ENCODE measurements at places on chromosomes 6 and 20.
A peak's percentile ranks its signal among the peaks of the same experiment; 100 is the strongest.

DNA sequence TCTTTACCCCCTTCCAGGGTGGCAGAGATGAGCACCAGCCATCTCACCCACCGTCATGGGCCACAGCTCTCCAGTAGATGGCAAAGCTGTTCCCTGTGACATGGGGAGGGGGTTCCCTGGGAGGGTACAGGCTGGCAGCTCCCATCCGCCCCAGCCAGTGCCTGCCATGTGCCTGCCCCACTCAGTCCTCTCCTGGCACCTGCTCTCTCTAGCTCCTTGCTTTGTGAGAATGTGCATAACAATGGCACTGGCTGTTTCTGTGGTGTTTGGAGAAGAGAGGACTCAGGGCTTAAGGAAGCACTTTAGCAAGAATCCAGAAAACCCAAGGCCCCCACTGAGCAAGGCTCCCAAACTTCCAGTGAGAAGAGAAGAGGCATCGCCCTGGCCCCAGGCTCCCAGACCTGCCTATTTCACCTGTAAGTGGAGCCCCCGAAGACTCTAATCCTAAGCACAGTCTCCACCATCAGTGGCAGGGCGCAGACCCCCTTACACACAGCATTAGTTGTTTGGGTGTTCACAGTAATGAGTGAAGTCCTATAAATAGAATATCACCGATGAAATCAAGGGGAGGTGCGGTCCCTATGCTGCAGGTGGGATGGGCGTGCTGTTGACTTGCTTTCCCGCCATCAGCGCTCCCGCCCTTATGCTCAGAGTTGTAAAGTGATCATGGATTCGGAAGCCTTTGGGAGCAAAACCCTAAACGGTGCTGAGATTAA, 110.2 kb downstream of the AGPAT4 start:
- DNase-seq, result no peak

DNA sequence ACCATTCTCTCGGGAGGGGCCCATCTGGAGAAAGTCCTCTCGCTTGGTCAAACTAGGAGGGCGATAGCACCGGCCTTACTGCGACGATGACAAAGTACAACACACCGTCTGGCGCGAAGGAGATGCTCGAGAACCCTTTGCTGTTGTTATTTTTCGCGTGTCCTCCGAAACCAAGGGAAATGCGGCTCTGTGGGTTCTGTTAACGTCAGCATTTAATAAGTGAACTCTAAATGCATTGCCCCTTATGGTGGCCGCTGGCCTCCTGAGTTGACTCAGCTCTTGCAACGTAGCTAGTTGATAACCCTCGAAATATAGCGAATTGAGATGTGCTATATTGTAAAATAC, 577 bp upstream of the SCAND1 start:
- DNase-seq, result no peak

- DNase-seq, result no peak
These were observed 190.3 kb upstream of the PCSK2 start for GRCh38 chr20:17036541-17036940.

DNA sequence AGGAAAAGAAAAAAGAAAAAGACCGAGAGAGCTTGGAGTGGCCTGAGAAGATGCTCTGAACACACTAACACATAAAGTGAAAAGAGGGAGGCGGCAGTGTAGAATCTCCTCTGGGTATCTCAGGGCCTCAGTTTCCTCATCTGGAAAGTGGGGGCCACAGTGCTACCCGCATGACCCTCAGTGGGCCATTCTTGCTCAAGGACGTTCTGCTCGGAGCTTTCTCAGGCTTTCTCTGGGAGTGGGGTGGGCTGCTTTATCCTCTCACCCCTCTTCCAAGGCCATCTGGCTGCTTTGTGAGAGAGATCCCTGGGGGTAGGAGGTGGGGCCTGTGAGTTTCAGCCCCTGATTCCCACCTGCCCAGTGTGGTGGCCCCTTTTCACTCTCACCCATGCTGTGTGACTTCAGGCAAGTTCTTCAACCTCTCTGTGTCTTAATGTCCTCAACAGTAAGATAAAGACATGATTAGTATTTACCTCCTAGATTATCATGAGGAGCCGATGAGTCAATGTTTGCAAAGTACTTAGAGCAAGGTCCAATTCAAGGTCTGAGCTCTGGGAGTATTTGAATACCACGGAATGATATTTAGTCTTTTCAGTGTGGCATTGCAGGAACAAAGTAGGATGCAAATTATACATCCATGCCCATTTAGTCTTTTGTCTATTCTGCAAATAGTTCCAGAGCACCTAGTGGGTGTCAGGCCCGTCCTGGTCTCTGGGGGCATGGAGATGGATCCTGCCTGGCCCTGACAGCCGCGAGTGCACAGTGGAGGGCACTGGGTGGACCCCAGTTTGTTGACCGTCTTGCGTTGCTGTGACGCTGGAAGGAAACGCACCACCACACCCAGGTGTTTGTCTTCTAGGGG, 34.3 kb downstream of the SRC start:
- DNase-seq, result peak; percentile 61

DNA sequence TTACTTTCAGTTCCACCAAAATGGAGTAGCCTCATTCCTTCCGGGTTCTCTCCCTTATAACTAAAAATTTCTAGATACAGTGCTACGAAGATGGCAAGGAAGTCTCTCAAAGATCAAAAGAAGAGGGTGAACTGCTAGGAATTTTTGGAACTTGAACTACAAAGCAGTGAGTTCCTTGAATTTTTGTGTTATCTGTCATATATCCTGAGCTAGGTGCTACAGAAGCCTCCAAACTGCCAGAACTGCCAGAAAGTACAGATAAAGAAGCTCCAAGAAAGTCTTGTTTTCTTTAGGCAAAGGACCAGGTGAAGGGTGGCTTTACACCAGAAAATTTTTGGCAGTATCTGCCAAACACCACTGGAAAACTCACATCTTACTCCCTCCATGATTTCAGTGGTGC, 218.8 kb upstream of the FLRT3 start:
- no peak for DNase-seq

DNA sequence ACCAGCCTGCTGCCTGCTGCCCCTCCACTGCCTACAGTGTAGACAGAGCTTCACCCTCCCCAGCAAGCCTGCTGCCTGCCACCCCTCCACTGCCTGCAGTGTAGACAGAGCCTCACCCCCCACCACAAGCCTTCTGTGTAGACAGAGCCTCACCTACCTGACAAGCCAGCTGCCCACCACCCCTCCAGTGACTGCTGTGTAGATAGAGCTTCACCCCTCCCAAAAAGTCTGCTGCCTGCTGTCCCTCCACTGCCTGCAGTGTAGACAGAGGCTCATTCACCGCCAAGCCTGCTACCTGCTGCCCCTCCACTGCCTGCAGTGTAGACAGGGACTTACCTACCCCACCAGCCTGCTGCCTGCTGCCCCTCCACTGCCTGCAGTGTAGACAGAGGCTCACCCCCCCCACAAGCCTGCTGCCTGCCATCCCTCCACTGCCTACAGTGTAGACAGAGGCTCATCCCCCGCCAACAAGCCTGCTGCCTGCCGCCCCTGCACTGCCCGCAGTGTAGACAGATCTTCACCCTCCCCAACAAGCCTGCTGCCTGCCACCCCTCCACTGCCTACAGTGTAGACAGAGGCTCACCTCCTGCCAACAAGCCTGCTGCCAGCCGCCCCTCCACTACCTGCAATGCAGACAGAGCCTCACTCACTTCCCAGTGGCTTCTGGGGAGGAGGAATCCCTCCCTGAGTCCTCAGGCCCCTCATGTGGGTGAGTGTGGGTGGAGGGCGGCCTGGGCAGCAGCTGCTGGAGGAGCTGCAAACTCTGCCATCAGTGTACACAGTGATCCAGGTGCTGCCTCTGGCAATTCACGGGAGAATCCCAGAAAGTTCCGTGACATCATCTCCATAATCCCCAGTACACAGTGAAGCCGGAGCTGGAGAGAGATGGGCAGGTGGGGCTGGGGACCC, 140.9 kb downstream of the DLL1 start:
- DNase-seq, result no peak

GRCh38 chr20:43161716-43162115, 28.0 kb downstream of the PTPRT start:
- no peak for DNase-seq

DNA sequence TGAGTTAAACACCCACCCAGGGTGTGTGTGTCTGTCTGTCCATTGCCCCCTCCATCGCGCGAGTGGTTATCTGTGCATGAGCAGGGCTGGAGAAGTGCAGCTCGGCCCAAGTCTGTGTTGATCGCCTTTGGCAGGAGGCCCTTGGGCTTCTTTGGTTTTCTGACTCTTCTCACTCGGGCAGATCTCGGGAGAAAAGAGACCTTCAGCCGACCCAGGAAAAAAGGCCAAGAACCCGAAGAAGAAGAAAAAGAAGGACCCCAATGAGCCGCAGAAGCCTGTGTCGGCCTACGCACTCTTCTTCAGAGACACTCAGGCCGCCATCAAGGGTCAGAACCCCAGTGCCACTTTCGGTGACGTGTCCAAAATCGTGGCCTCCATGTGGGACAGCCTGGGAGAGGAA, 132.9 kb downstream of the JPH2 start:
- DNase-seq, result no peak

DNA sequence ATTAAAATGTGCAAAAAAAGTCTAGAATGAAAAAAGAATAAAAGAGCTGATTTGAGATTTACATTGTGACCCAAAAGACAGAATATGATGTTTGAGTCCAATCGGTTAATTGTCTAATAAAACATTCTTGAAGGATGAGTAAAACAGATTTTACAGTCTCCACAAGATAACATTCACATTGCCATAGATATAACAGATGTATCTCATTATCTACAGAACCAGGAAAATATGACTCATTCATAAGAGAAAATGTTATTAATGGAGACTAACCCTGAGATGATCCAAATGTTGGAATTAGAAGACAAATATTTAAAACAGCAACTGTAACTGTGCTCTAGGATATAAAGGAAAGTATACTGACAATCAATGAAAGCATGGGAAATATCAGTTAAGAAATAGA, 141.7 kb downstream of the RFX6 start:
- no peak for DNase-seq

DNA sequence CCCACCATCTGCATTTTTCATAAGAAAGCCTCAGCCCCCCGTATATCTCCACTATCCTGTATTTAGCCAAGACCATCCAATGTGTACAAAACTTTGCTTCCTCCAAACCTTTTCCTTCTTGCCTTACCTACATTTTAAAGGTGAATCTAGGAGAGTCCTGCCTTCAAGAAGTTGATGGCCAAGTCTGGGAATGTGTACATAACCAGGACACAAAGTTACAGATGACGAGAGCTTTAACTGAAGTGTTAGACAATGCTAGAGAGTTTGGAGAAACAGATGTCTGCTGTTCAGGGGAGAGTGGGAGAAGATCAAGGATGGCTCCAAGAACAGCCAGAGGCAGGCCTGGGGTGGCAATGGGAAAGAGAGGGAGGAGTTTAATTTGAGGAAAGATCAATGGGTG, 2.3 kb upstream of the UQCC2 start:
- DNase-seq, result no peak

GRCh38 chr6:37607944-37608343, 89.7 kb downstream of the MDGA1 start:
- DNase-seq, result no peak

GRCh38 chr20:40176098-40176841, 512.8 kb downstream of the MAFB start:
- DNase-seq, result no peak

GRCh38 chr6:35213824-35214756, at the start of gene SCUBE3:
TSS of gene SCUBE3 (plus strand) at chr6:35213956. CDS start at chr6:35214419, 463 bp downstream.
- no peak for DNase-seq

DNA sequence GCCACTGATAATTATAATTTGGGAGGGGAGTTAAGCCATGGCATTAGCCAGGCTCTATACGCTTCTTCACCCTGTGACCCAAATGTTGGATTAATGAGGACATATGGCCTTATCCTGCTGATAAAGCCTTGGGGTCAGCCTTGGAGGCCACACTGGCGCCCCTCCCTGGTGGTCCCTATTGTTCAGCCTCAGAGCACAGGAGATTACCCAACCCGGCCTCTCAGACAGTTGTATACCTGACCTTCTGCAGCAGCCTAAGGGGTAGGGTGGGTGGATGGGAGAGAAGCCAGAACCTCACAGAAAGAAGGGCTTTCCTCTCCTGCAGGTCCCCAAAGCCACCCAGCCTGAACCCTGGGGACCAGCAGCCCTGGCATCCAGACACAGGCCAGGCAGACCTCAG, 76.8 kb downstream of the LINC00237 start:
- DNase-seq, result no peak

DNA sequence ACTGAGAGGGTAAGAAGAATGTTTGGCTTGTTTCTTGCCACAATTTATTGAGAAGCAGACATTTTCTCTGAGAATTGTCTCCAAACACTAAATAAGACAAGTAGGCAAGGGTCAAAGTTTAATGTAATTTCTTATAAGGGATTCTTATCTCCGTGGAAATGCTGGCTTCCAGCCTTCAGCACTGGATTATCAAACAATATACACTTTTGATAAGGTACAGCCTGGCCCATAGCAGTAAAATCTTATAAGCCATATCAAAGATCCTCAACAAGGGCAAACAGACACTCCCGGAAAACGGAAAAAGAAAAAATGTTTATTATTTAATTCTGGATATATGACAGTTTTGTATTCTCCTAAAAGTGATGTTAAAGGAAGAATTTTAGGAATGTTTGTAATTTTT, 18.5 kb upstream of the ZSCAN9 start:
- DNase-seq, result no peak

- DNase-seq, result no peak
These were observed 2.7 kb downstream of the CDC5L start for GRCh38 chr6:44390158-44390683.

DNA sequence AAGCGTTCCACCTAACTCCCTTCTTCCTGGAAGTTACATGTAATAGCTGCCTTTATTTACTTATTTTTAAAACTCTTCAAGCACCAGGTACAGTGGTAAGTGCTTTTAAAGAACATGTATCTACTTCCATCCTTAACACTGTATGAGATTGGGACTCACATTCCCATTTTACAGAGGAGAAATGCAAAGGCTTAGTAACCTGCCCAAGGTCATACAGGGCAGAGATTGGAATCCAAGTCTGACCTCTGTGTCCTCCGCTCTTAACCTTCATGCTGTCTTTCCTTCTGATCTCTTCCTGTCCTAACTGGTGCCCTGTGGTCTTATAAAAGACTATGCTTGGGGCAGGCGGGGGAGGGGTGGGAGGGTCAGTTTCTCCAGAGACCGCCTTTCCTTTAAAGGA, 1.6 kb downstream of the B4GALT5 start:
- DNase-seq, result no peak

- DNase-seq, result no peak
These were observed 3.4 kb upstream of the HEY2 start for GRCh38 chr6:125746019-125746414.

DNA sequence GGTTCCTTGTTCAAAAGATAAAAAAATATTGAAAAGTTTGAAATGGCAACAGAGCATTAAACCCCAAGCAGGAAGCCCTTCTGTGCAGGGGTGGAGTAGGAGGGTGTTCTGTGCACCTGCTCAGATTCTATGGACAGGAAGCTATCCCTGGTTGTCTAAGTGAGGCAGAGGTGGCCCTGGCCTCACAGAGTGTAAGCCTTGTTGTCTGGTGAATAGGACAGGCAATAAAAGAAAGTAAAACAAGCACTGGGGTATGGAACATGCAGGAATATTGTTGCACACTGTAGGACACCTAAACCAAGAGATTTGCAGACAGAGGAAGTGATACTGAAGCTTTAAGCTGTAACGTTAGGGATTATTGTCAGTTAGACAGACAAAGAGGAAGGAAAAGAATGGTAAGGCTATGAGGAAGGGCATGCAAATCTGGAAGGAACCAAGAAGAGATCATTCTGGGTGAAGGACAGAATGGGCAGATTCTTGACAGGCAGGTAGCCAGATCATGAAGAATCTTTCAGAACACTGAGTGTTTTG, 66.8 kb downstream of the TBC1D7 start:
- no peak for DNase-seq
